Renal cortical epithelial cell (primary cell): ENCODE measurements at places on chromosomes 6 and 20. TPM values are rescaled to one million over a fixed set of nuclear protein-coding genes. Genes with fewer than 3 reads are reported as not detected.

PI3 gene
- total RNA-seq = 0.55 TPM in 1 of 2 replicates, not detected in the other

CSTF1 gene
- total RNA-seq = 26.0 and 63.3 TPM in 2 replicates

FOXC1 gene
- 9.9 and 17.9 TPM in 2 replicates for total RNA-seq

ANKEF1 gene
- total RNA-seq = 5.2 and 11.5 TPM in 2 replicates

PAX1 gene
- total RNA-seq = 0.10 TPM in 1 of 2 replicates, not detected in the other

GCNT2 gene
- 27.8 and 59.4 TPM in 2 replicates for total RNA-seq

GHRH gene
- total RNA-seq = not detected in 2 replicates

C6orf15 gene
- total RNA-seq = 1.4 TPM in 1 of 2 replicates, not detected in the other

CCR6 gene
- not detected in 2 replicates for total RNA-seq

MEP1A gene
- not detected in 2 replicates for total RNA-seq

MPIG6B gene
- total RNA-seq = not detected in 2 replicates

OR2H2 gene
- total RNA-seq = not detected in 2 replicates

RMND1 gene
- total RNA-seq = 30.4 and 35.9 TPM in 2 replicates

PACRG gene
- total RNA-seq = 2.5 TPM in 1 of 2 replicates, not detected in the other

TEAD3 gene
- 3.6 and 10.2 TPM in 2 replicates for total RNA-seq
